ENCODE measurements at places on chromosomes 1 and 21.

GRCh38 chr1:173545688-173546087 lies 57.2 kb downstream of the SLC9C2 start:
- no peak for DNase-seq

- DNase-seq, result peak; percentile 70
These were observed 574.7 kb downstream of the USP25 start for GRCh38 chr21:16304174-16305095.

DNA sequence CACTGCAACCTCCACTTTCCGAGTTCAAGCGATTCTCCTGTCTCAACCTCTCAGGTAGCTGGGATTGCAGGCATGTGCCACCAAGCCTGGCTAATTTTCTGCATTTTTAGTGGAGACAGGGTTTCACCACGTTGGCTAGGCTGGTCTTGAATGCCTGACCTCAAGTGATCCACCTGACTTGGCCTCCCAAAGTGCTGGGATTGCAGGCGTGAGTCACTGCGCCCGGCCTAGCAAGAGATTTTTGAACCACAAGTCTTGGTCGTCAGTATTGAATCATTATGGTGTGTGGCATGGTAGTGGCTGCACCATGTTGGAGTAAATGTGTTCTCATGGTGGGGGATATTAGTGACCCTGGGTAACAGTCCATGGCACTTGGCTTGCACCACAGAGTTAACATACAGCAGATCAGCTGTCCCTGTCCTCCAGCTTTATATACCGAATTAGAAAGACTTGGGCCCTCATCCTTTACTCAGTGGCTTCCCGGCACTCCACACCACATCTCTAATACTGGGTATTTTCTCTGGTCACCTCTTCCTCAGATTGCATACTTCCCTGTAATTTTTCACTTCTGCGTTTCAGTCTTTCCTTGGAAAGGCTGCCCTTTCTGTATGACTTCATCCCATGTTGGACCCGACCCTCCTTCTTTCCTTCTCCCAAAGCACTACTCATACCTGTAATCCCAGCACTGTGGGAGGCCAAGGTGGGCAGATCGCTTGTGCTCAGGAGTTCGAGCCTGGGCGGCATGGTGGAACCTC lies 25.1 kb downstream of the AK4 start:
- no peak for DNase-seq

- DNase-seq, result no peak
These were observed 39.8 kb downstream of the RAB3B start for GRCh38 chr1:51950701-51951100.

DNA sequence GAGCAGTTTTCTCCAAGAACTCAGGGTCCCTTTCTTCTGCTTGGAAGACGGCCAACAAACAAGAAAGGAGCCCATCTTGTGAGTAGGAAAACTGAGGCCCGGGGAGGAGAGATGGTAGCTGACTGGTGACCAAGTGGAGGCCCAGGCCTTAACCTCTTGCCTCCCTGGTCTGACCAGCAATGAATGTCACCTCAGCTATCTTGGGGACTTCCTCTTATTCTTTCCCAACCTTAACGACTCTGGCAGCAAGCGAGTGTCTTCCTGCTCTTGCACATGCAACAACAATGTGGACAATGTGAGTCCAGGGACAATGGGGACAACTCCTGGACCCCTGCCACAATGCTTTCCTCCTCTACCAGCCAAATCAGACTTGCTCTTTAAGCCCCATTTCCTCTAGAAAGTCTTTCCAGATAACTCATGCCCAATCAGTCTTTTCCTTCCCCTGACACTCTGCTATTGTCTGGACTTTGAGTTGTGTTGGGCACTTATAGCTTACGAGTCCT lies 12.6 kb downstream of the HSPG2 start:
- DNase-seq, result no peak

GRCh38 chr1:114764689-114765088 lies 6.9 kb upstream of the CSDE1 start:
- no peak for DNase-seq

DNA sequence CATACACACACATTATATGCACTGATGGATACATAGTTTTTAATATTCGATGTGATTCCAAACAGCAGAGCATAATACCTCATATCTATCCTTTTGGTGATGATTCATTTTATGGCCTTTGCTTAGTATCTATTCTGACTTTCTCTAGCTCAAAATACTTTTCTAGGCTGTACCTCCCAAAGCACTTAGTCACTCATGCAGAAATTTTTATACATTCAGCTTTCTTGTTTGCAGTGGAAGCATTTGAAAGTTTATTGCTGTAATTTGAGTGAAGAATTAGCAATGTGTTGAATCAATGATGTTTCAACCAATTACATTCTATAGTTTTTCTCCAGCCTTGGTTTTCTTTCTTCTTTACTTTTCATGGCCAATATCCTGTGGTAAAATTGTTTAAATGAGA lies 66.7 kb downstream of the LBR start:
- no peak for DNase-seq

DNA sequence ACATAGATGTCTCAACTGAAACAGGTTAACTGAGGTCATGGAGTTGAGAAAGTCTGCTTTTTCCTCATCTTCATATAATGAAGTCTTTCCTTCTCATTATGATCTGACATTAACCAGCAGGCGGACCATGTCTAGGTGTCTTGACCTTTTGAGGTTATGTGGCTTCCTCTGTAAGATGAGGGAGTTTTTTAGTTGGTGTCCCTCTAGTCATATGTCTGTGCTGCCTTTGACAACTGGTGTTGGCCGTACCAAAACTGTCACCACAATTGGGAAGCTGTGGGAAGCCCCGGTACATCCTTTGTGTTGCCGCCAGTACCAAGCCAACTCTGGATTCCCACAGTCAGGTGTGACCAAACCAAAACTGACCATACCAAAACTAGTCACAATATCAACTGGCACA lies 105.1 kb downstream of the PBX1 start:
- DNase-seq, result no peak

- no peak for DNase-seq
These were observed 10.1 kb downstream of the HSPG2 start for GRCh38 chr1:21926814-21927532.

- no peak for DNase-seq
These were observed 519 bp downstream of the RERE start for GRCh38 chr1:8816831-8817411.

GRCh38 chr1:173190101-173190936 lies 16.8 kb downstream of the TNFSF4 start:
- peak; percentile 69 for DNase-seq

- DNase-seq, result no peak
These were observed 118.4 kb upstream of the PALMD start for GRCh38 chr1:99527545-99527944.

DNA sequence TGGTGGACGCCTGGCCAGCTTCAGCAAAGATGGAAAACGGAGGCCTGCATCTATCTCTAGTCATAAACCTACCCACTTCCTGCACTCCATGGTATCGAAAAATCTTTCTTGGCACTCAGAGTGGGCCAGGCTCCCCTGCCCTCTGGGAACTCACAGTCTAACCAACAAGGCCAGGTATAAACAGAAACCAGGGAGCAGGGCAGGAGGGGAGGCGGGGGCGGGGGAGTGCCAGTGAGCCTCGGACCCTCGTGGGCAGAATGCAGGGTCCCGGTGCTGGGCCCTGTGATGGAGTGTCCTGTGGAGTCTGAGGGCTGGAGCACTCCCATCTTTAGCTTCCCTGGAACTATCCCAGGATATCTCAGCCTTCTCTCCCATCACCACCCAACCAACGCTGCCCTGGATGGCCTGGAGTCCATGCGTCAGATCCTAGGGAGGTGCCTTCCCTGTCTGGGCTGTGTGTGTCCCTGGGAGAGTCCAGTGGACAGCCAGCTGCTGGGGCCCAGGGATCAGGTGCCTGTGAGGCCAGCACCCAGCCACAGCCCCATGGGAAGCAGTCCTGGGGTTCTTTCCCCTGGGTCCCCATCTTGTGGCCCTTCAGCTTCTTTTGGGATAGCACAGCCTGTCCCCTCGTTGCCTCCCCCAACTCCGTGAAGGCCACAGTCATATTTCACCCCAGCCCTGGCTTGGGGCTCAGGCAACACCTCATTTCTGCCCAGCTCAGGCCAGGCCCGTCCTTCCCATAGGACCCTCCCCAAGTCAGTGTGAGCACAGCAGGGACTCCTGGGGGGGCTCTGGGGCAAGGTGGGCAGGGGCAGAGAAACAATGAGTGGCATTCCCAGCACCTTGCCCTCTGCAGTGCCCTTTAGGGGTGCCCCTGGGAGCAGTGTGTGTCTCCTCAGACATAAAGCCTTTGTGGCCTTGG lies 1.1 kb upstream of the EPS8L3 start:
- no peak for DNase-seq

Data from brain (organoid and tissue), 16 donors.